ENCODE measurements at places on chromosomes 2 and 18. TPM values are rescaled to one million over a fixed set of nuclear protein-coding genes. Genes with fewer than 3 reads are reported as not detected.

DNA sequence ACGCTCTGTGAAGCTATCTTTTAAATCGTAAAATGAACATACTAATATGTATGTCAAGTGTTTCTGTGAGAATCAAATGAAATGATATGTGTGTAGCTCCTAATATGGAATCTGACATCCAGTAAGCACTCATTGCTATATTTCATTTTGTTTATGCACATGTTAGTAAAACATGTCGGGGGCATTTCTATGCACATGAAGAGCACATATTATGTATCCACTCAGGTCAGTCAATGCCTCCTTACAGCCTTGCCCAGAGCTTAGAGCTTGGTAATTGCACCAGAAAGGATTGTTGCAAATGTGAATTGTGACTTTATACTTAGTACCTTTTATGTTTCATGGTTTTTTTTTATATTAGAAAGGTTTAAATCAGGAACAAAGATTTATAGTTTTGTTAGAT is 463.7 kb upstream of the HNMT start:
- DNase-seq = no peak

GRCh38 chr2:236875906-236876505 is 209.7 kb upstream of the COPS8 start:
- DNase-seq = no peak

DNA sequence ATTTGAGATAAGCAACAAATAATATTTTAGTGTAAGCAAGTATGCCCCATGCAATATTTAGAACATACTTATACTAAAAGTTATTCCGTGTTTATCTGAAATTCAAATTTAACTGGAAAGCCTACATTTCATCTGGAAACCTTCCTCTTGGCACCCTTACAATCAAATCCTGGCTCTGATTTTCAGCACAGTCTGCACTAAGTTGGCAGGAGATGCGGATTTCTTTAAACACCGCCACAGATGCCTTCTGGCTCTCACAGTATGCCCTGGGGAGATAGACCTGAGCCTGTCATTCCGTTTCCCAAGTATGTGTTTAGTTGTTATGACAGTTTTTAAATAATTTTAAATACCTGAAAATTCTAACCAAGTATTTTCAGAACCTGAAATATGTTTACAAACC is 7.3 kb upstream of the MLPH start:
- DNase-seq = no peak

- no peak for DNase-seq
Measured at GRCh38 chr2:51990684-51991083, 958.8 kb upstream of the NRXN1 start.

DNA sequence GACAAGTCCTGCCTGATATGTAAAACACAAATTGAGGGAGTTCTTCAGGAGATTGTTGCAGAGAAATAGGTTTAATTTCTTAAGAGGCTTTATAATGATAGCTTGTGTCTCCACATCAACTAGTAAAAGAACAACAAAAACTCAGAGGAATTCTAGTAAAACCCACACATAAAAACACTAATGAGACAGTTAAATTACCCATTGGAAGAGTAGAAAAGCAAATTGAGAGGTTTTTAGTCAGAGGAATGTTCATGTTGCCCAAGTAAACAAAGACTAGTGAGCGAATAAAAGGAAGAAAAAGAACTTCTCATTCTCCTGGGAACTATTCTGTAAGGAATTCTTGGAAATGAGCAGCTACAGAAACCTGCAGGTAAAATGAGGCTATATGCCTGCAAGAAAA is 330.6 kb downstream of the STK39 start:
- DNase-seq = no peak

DNA sequence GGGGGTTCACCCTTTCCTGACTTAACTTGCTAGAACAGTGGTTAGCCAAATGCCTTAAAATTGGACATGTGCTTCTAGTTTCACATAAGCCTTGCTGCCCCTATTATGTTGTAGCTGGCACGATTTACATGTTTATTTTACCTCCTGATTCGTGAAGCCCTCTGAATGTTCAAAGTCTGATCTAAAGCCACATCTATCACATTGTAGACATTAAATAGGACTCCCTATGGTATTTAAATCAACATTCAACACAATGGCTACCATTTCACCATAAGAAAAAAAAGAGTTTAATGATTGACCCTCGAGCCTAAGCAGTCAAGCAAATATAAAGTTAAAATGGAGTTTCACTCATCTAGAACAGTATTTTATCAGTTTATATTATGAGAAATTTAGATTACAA is 151.5 kb downstream of the GULP1 start:
- no peak for DNase-seq

- DNase-seq = no peak
Measured at GRCh38 chr2:38866773-38867443, 8.8 kb downstream of the DHX57 start.

DNA sequence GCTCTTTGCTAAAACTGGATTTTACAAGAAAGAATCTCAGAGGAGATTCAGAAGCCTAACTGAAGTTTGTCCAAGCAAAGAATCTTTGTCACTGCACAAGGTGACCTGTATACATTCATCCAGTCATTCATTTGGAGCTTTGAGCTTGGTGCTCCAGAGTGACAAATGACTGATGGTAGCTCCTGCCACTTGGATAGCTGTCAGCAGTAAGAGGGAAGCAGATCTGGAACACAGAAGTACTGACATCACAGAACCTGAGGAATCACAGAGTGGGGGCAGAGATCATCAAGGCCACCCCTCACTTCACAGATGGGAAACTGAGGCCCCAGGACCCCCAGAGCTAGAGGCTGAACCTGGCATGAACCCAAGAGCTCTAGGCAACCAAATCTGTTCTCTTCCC is 28.8 kb upstream of the IGFBP2 start:
- no peak for DNase-seq

DNA sequence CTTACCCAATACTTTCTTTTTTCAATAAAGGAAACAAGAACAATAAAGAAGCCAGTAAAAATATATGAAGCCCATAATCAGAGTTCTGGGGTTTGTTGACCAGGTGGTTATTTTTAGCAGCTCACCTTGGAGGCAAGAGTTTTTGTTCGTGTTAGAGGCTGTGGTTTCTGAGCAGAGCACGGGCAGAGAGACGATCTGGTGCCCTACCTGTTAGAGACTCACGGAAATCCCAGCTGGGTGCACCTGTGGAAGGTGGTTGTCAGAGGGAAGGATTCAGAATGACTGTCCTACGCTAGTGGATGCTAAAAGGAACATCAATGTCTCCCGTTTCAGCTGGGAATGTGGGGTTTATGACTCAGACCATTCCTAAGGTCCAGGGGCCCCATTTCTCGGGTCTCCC is 87.6 kb downstream of the NRP2 start:
- no peak for DNase-seq

GRCh38 chr2:27992787-27993401 is 102.4 kb downstream of the BABAM2 start:
- no peak for DNase-seq

GRCh38 chr2:8606649-8607550 is 75.0 kb upstream of the ID2 start:
- no peak for DNase-seq

DNA sequence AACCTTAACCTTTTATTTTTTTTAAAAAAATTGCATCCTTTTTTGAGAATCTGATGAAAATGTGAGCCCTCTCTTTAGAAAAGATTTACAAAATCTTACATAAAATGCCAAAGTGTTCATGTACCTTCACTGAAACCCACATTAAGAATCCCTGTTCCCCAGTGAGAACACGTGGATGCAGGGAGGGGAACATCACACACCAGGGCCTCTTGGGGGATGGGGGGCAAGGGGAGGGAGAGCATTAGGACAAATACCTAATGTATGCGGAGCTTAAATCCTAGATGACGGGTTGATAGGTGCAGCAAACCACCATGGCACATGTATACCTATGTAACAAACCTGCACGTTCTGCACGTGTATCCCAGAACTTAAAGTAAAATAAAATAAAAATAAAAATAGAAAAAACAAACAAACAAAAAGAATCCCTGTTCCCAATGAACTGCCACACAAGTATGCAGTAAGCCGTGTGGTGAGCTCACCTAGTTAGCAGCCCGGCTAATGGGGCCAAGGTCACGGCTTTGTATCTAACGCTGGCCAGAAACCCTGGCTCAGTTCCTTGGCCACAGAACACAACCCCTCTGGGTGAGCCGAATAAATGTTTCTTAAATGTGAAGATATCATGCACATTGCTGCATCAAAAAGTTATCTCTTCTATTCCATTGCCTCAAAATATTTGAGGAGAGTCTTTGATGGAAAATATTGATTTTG is 41.4 kb downstream of the CHST9 start:
- no peak for DNase-seq

GRCh38 chr18:59851784-59852399 is 47.9 kb upstream of the PMAIP1 start:
- no peak for DNase-seq

GRCh38 chr2:198004173-198004572 is 199.8 kb downstream of the PLCL1 start:
- no peak for DNase-seq

DNA sequence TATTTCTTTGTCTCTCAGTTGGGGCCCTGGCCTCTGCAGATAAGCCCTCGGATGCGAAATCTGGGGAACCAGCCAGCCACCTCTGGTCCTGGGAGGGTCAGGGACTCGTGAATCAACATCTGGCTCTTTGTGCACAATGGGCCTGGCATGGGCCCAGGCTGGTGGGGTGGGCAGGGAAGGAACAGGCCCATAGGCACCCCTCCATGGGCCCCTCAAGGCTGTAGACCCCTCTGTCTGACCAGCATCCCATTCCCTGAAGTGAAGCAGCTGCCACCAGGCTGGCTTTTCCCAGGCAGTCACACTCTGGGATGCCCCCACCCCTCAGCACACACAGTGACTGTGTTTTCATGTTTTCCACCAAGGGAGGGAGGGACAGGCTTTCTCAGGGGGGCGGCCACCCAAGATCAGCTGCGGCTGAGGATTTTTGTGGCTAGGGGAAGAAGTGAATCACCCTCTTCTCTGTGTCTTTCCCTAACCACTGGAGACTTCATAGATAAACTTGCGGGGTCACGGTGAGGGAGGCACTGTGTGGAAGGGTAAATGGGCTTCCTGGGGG is 166.0 kb downstream of the AGAP1 start:
- DNase-seq = no peak

DNA sequence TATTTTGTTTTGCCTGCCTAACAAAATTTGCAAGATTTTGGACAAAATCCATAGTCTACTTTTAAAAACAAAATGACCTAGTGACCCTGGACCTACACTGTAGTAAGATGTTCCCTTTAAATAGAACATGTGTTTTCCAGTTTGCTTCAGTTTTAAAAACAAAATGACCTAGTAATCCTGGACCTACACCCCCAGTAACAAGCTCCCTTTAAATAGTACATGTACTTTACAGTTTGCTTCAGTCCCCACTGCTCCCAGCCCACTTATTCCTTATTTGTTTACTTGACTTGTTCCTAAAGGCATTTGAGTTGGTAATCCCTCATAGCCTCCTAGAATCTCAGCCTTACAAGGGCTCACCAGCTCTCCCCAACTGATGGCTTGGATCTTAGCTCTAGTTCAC is 34.5 kb upstream of the HTR2B start:
- no peak for DNase-seq

DSG4 gene
- total RNA-seq = not detected

CAPN14 gene
- 0.16 TPM for total RNA-seq

FAM124B gene
- total RNA-seq = 2.6 TPM

SH3YL1 gene
- total RNA-seq = 81.6 TPM

BOLL gene
- total RNA-seq = not detected

SCN3A gene
- total RNA-seq = 1.6 TPM

PSD4 gene
- total RNA-seq = 40.3 TPM

PROC gene
- total RNA-seq = not detected

CYS1 gene
- 1.3 TPM for total RNA-seq
